Peyer's patch (tissue), 4 donors: ENCODE measurements at places on chromosomes 1 and 21. TPM values are rescaled to one million over a fixed set of nuclear protein-coding genes. Genes with fewer than 3 reads are reported as not detected.

- no peak for DNase-seq
Observed at GRCh38 chr1:186620566-186621350, 59.5 kb downstream of the PTGS2 start.

DNA sequence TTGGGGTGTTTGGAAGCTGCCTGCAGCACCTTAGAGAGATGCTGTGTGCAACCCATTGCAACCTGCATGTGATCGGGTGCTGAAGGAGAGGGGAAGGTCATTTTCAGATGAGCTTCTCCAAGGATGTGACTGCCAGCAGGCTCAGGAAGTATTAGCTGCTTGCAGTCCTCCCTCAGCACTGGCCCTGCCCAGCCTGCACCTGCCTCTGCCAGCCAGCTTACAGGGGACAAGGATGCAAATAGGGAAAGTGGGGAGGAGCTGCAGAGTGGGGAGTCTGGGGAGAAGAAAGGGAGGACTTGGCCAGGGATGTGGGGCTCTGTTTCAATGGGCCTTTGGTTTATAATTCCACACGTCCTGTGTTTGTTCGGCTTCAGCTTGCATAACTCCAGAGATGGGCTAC lies 254.5 kb downstream of the RRAGC start:
- DNase-seq, result no peak

DNA sequence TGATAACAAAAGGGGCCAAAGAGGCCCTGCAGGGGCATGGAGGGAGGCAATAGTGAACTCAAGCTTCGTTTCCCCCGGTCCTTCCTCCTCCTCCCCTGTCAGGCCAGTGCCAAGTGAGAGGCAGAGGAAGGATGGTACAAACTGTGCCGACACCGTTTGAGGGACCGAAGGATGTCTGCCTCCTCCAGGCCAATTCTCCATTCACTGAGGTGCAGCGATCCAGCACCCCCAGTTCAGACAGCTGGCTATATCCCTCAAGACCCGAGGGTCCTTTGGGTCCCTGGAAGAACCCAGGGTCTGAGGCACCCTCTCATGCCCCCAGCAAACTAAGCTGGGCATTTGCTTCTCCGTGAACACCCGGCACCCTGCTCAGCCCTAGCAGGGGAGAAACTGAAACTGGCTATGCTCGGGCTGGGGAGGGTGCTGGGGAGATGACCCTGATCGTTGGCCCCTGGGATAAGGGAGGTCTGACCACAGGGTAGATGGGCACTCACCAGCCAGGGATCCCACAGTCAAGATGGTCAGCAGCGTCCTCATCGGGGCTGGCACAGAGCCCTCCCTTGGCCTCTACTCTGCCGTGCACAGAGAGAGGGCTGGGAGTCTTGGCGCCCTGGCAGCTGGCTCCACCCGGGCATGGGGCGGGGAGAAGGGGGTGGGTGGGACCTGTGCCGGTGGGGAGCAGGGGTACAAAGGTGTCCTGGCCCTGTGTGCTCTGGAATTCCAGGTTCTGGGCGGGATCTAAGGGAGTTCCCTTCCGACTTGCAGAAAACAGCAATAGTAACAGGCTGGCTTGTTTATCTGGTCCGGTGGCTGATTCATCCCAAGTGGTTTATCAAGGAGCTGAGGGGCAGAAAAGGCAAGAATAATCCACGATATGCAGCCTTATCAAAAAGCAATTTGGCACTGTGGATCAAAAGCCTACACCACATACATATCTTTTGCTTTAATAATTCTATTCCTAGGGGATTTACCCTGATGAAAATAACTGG lies at the start of gene IL22RA1:
TSS of gene IL22RA1 (minus strand) at position 595 of the 989 bp plus-strand sequence. CDS start at position 537, 58 bp downstream.
- DNase-seq, result peak; percentile 89

DNA sequence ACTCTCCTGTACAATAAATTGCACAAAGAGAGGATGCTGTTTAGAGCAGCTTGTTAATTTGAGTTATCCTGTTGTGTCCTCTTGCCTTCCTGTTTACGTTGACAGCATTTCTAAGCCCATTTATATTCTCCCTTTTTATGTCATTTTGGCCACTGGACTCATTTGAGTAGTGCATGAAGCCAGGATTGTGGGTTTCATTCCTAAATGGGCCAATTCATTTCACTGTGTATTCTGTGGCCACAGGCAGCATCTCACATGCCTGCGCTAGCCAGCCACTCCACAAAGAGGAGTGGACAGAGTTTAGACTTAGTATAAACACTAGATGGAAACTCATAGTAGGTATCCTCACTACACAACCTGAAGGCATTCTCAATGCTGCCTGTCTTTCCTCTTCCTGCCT lies 73.4 kb downstream of the DTL start:
- DNase-seq, result no peak

GRCh38 chr1:187244623-187245022 lies 415.9 kb downstream of the PLA2G4A start:
- DNase-seq, result no peak

DNA sequence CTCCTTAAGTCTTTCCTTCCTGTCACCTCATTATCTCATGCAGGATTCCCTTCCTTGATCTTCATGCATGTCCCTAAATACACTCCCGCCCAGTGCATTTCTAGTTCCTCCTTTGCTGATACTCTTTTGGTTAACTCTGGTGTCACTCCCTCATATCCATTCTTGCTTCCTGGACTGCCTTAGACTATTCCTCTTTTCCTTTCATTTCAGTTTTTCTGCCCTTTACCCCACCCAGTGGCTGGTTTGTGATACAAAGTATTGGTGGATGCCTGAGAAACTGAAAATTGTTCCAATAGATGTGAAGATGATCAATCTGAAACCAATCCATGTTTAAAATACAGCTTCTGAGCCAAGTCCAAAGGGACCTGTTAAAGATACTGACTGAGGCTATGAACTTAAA lies 553.8 kb upstream of the CAMK1G start:
- no peak for DNase-seq

- no peak for DNase-seq
Observed at GRCh38 chr1:229035748-229036082, 235.2 kb upstream of the RAB4A start.

DNA sequence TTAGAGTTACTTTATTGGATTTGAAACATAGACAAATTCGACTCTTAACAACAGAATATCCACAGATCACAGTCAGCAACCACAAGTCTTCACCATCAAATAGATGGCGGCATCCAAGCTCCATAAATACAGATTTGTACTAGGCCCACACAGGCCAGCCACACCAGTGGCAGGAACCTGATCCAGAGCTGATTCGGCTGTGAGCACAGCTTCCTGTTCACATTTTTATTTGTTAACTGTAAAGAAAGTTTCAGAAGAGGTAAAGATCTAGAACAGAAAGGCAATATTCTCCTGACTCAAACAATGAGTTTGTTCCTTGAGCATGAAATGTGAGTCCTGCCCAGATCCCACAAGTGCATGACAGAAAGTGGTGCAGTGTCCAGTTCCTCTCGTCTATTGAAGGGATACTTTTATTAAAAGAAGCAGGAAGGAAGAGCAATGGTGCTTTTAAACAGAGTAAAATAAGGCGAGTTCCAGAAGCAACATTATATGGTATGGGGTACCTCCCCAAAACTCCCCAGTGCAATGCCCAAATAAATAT lies 205.8 kb downstream of the SLC45A1 start:
- DNase-seq, result no peak

GRCh38 chr1:40040511-40041465 lies at the start of gene CAP1:
TSS of gene CAP1 (plus strand) at chr1:40040729. CDS start at chr1:40059347, 18,618 bp downstream.
- peak; percentile 100 for DNase-seq

GRCh38 chr1:228899421-228899956 lies 164.2 kb downstream of the RHOU start:
- no peak for DNase-seq

DNA sequence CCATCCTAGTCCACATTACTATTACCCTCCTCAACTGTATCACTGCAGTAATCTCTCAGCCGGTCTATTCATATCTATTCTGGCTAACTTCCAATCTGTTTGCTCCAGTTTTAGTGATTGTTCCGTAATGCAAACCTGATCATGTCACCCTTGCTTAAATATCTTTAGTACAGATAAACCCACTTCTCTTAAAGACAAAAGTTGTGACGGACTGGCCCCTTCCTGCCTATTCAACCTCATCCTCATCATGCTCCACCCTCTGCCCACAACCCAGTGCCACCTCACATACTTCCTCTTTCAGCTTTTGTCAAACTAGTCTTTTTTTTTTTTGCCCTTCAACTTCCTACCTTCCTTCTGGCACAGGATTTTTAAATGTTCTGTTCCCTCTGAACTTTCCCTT lies 2.8 kb upstream of the C1orf162 start:
- DNase-seq, result no peak

- no peak for DNase-seq
Observed at GRCh38 chr21:41374867-41375533, 13.2 kb downstream of the MX2 start.

DNA sequence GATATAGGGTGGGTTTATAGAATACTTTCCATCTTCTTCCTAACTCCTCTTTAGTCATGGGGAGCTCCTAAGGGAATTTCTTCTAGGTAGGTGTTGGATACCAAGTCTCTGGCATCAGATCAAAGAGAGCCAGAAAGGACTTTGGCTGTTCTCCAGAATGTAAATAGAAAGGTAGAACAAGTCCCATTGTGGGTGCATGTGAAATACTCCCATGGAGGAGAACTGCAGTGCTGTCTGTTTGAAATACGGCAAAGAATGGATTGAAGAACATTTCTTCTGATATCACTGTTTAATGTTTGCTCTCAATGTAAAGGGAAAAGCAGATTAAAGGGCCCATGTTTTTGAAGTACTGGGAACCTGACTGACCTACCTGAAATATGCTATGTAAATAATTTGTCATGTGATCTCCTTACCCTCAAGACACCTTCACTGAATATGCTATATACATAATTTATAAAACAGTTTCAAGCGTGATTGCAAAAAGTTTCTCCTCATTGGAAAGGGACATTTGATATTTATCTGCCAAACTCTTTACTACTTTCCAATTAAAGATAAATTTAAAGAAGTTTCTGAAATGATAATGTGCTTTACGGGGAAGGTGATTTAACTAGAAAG lies 65.9 kb downstream of the LAMC1 start:
- DNase-seq, result no peak

GRCh38 chr1:116569776-116570357 lies 959 bp downstream of the CD58 start:
- DNase-seq, result peak; percentile 85

DNA sequence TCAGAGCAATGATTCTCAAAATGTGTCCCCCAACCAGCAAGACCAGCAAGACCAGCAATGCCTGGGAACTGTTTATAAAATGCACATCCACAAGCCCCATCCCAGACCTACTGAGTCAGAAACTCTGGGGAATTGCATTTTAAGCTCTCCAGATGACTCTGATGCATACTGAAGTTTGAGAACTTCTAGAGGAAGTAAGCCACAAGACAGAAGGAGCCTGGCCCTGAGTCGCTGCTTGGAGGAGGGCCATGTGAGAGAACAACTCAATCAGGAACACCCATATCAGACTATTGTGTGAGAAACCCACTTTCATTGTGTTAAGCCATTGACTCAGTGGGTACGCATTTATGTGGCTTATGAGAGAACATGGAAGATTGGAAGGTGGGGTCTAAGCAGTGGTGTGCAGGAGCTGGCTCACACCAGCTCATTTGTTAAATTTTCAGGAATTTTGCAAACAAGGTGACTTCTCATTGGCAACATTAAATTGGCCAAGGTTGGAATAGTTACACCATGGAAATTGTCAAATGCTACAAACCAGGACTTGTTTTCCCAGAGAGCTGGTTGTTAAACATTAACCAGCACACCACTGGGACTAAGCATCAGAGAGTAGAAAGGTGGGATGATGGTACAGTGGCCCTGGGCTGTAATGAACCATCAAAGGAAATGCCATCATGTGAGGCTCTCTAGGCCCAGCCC lies 38.9 kb downstream of the ATP1A1 start:
- DNase-seq, result no peak

DNA sequence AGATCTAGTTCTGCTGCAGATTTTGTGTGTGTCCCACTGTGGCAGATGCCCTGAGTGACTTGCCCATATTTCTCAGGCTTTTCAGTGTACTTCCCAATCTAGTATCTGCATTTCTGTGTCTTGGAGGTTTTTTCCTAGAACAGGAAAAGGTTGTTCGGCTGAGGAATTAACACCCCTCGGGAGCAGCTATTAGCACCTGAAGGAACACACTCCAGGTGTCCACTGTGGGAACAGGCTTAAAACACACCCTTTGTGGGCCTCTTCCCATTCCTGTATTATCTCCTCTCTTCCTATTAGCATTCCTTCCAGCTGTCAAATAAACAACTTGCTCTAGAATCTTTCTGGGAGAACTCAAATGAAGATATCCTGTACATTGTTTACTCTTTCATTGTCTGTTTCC lies 178.3 kb downstream of the HMCN1 start:
- no peak for DNase-seq

DNA sequence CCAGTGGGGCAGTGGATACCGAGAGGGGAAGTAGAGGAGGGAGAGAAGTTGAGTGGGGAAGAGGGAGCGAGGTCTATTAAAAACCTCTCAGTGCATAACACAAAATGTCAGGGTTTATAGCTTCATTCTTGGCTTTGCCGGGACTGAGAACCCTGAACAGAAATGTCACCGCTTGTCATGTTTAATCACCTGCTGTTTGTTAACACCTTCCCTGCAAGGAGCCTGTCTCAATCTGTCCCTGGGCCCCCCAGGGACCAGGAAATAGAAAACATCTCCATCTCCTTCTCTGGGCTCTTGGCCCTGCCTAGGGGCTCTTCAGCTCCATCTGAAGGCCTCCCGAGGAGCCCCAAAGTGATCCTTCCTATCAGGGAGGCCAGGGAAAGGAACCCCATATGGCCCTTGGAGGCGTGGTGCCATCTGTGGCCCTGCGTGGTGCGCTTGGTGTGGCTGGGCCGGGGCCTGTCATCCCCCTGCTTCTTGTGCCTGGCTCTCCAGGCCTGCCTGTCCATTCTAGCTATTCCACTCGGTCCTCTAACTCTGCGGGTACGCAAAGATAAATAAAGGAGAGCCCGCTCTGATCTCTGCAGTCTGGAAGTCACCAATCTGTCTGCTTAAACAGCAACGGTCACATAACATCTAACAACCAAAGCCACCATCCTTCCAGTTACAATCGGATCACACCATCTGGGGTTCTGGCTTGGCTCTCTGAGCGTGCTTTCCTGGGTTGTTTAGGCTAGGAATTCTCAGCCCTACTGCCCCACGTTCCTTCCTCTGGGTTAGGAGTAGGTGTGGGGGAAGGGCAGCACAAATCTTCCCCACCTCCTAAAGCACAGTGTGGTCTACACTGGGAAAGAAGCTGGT lies 113.8 kb downstream of the CASZ1 start:
- DNase-seq, result no peak

DNA sequence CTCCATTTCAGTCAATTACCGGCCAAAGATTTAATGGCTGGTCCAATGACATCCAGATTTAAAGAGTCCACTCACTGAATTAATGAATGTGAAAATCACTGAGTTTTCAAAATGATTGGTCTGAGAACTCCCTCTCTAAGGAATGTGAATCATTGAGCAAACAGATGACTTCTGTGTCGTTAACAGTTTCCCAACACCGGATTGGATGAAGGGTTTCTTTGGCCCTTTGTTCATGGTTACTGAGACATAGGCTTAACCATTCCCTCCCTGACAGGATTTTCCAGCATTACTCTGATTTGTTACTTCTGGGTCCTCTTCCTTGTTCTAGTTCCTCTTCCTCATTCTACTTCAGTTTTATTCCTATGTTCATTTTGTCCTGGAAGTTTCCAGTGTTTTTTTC lies 1.5 kb upstream of the CLDN17 start:
- no peak for DNase-seq

The RRP15 gene
- 2.5 TPM for total RNA-seq

The CNIH3 gene
- total RNA-seq, result not detected

The LCK gene
- total RNA-seq, result 59.4 TPM

The UCHL5 gene
- 29.6 TPM for total RNA-seq

The ARHGEF11 gene
- 71.3 TPM for total RNA-seq

The PLA2G2C gene
- total RNA-seq, result not detected

The SH3BGRL3 gene
- total RNA-seq, result 91.8 TPM

The AIRE gene
- not detected for total RNA-seq

The DYRK1A gene
- total RNA-seq, result 68.8 TPM

The CFAP107 gene
- total RNA-seq, result not detected

The REN gene
- total RNA-seq, result not detected

The NUP133 gene
- 31.4 TPM for total RNA-seq

The NT5C1A gene
- total RNA-seq, result not detected

The AMY2A gene
- not detected for total RNA-seq
